Adipocyte (in vitro differentiated cells): ENCODE measurements at places on chromosomes 7 and 10.

DNA sequence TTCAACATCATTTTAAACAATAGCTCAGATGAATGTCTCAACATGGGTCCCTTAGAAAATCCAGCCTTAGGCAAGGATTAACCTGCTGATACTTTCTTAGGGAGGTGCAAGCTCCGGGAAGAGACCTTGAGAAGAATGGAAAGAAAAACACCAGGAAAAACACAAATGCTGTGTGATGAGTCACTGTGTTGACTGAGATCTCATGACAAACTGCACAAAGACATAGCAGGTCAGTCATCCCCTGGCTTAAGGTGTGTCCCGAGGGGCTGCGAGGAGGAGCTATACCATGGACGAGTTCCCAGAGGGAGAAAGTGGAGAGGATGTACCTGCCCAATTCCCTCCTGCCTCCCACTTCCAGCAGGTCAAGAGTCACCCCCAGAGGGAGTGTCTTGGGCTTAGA, 98.0 kb downstream of the TEX36 start:
- no peak for DNase-seq

GRCh38 chr7:32191305-32191704, 121.1 kb upstream of the PDE1C start:
- no peak for DNase-seq

DNA sequence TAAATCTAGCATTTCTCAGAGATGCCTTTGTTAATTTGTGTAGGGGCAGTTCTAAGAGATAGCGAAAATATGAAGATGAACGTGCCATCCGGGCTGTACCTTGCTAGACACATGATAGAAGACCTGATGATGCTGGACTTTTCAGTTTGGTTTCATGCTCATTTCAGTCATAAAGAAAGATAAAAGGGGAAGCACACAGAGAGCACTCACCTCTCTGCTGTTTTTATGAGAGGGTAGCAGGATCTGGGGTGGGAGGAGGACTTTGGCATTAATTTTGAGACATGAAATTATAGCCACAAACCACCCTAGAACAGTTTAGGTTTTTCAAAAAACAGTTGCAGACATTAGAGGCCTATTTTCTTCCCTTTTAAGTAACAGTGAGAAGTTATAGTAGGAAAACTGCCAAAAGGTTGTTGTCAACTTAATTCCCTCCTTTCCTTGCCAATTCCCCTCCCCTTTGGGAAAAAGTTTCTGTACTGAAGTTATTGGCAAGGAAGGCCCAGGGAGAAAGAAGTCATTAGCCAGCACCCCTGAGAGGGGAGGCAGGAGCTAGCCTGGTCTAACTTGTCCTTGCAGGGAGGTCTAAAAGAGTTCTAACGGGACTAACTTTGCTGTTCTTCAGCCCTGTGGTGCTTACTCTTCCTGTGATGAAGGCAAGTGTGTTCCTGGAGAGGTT, 2.6 kb downstream of the ST7 start:
- peak; percentile 45 for DNase-seq

GRCh38 chr10:113247050-113247449, 297.0 kb downstream of the TCF7L2 start:
- DNase-seq, result no peak

DNA sequence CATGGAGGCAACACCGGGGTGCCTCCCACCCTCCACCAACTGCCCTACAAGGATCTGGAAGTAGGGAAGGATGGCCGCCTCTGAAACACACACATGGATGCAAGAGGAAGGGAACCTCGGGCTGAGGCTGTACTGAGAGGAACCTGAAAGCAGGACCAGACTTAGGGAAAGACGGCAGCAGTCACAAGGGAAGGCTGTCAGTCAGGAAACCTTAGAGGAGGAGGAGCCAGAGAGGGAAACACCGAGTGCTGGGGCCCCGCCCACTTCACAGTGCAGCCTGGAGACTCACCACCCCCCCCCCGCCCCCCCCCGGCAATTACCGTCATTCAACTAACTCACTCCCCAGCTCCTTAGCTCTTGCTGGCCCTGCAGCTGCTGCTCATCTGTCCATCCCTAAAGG, 2.5 kb downstream of the CYREN start:
- no peak for DNase-seq

GRCh38 chr10:112741830-112742402, 208.1 kb upstream of the TCF7L2 start:
- DNase-seq, result no peak

DNA sequence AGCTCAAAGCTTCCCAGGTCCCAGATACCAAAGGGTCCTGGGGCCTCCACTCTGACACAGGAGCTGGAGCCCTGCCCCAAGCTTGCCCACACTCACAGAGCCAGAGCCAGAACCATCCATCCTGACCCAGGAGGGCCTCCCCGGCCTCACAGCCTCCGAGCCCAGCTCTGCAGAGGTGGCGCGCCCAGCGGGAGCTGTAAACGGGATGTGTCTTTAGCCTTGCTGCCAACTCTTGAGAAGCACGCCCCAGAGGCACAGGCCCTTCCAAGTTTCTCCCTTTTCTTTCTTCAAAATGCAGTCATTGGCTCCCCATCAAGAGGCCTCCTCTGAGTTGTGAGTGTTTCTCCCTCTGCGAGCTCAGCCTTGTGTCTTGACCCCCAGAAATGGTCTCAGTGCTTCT, 75.0 kb downstream of the PDGFA start:
- no peak for DNase-seq

GRCh38 chr7:82164813-82165212, 278.8 kb downstream of the CACNA2D1 start:
- DNase-seq, result peak; percentile 75

DNA sequence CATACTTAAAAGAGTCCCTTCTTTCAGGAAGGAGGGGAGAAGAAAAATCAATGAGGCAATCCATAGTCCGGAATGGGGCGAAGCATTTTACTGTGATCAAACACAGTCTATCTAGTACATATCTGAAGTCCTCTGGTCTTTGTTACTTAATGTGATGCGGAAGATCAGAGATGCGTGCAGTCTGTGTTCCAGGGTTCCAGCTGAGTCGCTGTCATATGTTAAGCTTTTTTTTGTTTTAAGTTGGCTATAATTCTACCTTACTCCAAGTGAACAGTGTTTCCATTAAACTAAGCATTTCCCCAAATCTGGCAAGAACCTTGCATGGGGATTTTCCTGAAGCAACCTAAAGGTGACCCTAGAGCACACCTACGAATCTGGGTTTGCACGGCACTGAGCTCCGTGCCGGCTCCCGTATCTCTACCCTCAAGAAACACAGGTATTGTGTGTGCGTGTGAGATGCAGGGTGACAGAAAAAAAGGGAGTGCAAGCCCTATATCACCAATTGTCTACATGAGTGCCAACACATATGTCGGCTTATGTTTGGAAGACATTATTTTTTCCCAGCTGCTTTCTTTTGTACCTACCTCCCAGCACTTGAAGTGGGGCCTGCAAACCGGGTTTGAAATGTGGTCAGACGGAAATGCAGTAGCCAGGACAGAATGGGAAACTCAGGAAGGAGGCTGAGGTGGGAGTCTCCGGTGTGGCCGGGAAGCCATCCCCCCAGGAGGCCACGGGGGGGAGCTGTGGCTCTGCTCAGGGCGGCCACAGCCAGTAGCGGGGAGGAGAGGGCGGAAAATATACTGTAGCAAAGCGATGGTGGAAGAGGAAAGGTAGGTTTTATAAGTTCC, 435.8 kb upstream of the MGMT start:
- DNase-seq, result peak; percentile 8

GRCh38 chr7:30312178-30312577, 27.8 kb downstream of the ZNRF2 start:
- no peak for DNase-seq

GRCh38 chr7:87038993-87039690, 20.3 kb downstream of the ELAPOR2 start:
- DNase-seq, result no peak

DNA sequence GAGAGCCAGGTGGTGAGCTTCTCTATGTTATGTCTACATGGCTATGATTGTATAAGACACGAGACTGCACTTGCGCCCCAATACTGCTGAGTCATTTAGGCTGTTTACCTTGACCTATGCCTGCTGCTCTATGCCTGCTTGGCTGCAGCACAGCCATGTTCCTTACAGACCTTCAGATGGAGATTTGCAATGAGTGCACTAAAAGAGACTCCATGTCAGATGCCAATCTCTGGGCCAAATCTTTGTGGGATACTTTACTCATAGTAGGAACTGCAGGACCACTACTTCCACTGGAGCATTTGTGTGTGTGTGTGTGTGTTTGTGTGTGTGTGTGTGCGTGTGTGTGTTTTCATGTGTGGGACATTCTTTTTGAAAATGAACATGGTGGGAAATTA, 50.0 kb upstream of the KMT2E start:
- no peak for DNase-seq

DNA sequence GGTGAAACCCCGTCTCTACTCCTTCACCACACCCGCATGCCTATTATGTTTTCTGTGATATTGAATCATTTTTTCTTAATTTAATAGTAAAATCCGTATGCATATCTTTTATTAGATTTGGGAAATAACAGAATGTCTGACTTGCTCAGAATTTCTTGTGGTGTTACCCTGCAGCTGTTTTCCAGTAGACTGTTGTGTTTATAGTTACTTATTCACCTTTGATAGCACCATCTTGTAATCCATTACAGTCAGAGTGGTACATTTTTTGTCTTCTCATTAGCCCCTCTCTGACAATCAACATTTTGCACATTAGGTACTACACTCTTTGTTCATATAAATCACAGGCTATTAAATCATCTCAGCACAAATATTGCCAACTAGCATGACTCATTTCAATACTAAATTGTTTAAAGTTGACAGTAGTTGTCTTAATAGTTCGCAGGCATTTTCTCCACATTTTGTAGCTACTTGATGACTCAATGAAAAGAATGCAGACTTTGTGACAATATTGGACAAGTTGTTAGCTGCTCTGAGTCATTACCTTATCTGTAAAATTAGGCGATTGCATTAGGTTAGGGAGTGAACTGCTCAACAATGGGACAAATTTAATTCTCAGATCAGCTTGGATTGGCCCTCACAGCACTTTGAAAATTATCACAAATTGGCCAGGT, 17.8 kb upstream of the SLC16A12 start:
- DNase-seq, result peak; percentile 79

- no peak for DNase-seq
Measured at GRCh38 chr10:15451137-15452094, 80.3 kb upstream of the FAM171A1 start.

GRCh38 chr7:41928781-41929180, 225.9 kb upstream of the INHBA start:
- DNase-seq, result no peak

GRCh38 chr7:127955051-127955531, 76.1 kb downstream of the LRRC4 start:
- DNase-seq, result no peak

DNA sequence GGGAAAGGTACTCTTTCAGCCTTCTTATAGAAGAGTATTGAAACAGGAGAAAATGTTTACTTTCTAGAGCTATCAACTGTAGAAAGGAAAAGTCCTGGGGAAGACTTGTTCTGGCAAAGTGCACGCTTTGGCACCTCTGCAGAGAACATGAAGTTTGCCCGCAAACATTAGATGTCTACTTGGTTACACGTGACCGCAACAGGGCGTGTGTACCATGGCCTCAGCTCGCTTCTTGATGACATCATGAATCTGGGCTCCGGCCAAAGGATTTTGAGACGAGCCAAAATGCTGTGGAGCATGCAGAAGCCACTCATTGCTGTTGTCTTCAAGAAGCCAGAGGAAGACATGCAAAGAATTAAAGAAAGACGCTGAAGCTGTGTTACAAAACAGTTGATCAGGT, 8.6 kb upstream of the TAS2R60 start:
- no peak for DNase-seq

DNA sequence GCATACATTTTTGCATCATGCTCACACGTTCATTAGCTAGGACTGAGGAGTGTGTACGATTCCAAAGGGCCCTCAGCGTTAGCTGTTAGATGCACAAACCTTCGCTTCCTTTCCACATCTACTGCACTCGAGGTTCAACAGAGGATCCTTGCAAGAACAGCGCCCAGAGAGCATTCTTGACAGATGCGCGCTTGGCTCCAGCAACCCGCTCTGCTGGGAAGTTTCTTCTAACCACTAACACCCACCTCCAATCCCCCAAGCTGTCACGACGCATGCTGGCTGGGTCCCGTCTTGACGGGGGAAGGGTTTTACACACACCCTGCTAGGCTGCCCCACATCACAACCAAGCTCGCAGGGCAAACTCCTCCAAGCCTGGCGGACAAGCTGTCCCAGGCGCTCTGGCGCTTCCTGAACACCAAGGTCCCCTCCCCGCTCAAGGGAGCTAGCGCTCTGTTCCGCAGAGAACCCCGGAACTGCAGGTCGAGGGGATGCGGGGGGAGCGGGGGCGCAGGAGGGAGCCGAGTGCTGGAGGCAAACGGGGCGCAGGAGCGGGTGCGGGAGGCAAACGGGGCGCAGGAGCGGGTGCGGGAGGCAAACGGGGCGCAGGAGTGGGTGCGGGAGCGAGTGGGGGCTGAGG, 653 bp upstream of the ADRB1 start:
- peak; percentile 39 for DNase-seq

- DNase-seq, result no peak
Measured at GRCh38 chr10:26717476-26717875, 20.0 kb downstream of the PDSS1 start.

- no peak for DNase-seq
Measured at GRCh38 chr7:12643644-12644043, 43.8 kb upstream of the ARL4A start.

DNA sequence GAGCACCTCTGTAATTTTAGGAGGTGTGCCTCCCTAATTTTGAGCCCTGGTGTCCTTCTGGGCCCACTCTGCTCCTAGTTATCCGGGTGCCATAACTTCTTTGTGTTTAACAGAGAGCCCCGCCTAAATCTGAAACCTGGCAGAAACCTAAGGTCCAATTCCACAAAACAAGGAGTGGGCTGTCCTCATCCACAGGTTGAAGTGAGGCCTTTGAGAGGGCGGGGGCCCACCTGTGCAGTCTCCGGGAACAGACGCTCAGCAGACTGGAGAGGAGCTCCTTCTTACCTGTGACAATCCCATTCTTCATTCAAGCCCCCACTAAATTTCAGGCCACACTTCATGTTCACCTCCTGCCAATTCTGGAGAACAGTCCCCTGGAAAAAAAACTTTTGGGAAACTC, 10.9 kb downstream of the TMEM72 start:
- no peak for DNase-seq

GRCh38 chr10:6320320-6321010, 117.7 kb downstream of the PFKFB3 start:
- no peak for DNase-seq

DNA sequence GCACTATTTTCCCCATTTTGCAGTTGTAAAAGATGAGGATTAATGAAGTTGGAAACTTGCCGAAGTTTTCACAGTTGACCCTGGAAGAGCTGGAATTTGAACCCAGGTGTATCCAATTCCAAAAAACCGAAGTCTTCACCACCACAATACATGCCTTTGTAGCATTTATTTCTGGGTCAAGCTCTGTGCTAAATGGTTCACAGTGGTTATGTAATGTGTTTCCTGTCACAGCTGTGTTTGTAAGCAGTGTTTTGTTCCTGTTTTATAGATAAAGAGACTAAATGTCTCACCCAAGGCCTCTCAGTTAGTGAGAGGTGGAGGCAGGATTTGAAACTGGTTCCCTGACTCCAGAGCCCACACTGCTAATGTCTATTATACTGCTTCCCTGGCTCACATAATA, 17.6 kb downstream of the SFTPA2 start:
- DNase-seq, result no peak

- DNase-seq, result no peak
Measured at GRCh38 chr7:25311346-25311745, 83.1 kb upstream of the NPVF start.
